Osteoblast (primary cell): ENCODE measurements at places on chromosomes 6 and 20. TPM values are rescaled to one million over a fixed set of nuclear protein-coding genes. Genes with fewer than 3 reads are reported as not detected.

- no peak for DNase-seq
These were observed 5.2 kb downstream of the CDC25B start for GRCh38 chr20:3801299-3801698.

DNA sequence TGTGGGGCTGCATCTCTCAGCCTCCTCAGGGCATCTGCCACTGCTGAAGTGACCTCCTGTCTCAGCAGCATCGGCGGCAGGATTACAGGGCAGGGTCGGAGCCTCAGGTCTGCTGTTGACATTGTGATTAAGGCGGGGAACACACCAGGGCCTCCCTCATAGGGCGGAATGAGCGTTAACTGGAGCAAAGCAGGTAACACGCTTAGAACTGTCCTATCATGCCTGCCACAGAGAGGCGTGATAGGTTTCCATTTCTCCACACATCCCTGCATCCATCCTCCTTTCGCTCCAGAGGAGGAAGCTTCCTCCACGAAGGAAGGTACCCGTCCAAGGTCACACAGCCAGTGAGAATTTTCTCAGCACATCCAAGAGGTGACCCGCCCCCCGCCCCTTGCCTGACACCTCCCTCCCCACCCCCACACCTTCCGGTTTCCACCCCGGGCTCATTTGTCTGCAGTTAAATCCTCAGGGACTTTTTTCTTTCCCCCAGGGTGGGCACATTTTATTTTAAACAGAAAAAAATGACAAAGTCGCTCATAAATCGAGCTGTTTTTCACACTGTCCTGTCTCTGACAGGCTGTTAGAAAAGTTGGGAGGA, 200.8 kb downstream of the TFAP2C start:
- no peak for DNase-seq

DNA sequence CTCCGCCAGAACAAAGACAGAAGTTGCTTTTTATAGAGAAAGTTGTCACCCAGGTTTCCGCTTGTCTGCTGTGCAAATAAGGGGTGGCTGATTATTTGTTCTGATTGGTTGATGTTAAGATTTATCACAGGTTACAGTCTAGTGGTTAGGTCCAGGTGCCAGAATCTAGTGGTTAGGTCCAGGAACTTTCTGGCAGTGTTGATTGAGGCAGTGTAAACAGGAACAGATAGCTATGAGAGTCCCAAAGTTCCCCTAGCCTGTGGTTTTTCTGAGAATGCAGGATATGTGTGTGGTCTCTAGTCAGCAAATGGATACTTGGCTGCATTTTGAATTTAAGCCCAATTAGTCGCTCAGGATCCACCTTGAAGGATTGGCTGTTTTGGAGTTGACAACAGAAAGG, 148.0 kb downstream of the TMEM200A start:
- peak; percentile 4 for DNase-seq

GRCh38 chr6:30394139-30394538, 49.2 kb downstream of the RPP21 start:
- no peak for DNase-seq

DNA sequence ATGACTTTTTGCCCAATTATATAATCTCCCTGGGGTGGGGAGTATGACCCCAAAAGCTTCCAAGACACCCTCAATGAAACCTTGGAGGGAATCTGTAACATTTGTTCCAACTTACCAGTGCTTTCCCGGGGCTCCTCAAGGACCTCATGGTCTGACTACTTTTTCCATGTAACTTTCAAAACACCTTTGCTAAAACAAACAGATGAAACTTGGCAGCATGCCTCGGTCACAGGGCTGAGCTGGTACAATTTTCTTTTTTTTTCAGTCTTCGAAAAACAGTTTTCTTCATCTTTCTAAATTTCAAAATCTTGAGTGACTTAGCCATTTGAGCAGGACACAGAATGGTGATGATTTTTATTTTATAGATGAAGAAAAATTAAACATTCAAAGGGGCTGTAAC, 241.2 kb downstream of the BMP7 start:
- no peak for DNase-seq

DNA sequence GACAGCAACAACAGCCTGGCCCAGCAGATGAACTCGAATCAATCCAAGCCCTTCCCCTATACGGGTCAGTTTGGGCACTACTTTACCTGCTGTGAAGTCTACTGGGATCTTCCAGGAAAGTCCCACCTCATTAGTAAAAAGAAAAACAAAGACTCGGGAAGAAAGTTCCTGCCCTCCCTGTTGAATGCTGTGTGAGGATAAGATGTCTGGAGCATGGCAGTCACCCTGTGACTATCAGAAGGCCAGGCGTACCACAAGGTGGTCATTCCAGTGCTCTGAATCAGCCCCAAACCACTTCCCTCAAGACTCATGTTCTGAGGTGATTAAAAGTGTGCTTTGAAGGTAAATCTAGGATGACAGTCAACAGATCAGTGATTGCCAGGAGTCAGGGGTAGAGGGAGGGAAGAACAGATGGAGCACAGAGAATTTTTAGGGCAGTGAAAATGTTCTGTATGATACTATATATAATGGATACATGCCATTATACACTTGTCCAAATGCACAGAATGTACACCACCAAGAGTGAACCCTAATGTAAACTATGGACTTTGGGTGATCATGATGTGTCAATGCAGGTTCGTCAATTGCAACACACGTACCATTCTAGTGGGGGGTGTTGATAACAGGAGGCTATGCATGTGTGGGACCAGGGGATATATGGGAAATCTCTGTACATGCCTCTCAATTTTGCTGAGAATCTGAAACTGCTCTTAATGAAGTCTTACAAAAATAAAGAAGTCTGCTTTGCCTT, 14.7 kb downstream of the FKBP1A start:
- no peak for DNase-seq

DNA sequence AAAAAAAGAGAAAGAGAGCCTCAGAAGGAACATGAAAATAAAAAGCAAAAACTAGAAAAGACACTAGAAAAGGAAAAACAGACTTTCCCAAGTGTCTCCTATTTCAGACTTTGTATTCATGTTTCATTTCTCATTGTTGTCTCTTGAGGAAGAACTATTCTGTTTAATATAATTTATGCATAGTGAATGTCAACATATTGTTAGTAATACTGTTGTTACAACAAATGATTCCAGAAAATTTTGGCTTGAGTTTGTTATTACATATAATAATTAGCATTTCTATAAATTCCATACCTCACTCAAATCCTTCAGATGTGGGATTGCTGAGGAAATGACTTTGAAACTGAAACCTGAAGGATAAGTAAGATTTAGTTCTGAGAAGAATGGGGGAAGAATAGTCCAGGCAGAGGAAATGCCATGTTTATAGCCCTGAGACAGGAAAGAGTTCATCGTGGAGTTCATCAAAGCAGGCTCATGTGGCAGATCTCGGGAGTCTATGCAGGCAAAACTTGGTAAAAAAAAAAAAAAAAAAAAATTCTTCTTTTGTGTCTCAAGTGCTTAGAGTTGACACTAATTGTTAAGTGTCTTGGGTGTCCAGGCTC, 53.1 kb upstream of the EIF2S2 start:
- no peak for DNase-seq

DNA sequence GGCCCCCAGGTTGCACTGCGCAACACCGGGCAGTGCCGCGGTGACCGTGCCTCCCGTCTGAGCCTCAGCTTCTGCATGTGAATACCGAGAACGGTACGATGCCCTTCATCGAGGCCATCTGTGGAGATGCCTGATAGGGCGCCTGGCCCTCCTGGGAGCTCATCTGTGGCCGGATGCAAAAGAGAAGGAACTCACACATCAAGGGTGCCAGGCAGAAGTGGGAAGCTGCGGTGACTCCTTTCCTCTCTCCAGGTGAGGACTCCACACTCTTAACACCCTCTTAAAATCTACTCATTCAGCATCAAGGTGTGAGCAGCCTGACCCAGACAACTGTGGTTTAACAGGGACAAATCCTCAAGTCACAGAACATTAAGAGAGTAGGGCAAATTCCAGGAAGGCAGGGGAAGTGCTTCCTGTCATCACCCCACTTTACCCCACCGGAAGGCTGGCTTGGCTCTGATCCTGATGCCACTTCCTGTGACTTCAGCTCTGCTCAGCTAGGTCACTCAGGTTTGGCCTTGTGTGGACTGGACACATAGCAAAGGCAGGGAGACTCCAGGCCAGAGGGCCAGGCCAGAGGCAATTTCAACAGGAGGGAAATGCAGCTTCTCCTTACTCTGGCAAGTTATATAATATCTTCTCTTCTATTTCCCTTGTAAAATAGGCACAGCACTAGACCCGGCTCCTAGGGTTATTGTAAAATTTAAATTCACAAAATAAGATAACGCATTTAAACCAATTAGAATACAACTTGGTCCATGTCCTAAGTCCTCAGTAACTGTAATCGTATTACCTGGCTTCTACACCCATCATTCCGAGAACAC, 69.4 kb downstream of the CPNE5 start:
- peak; percentile 64 for DNase-seq

DNA sequence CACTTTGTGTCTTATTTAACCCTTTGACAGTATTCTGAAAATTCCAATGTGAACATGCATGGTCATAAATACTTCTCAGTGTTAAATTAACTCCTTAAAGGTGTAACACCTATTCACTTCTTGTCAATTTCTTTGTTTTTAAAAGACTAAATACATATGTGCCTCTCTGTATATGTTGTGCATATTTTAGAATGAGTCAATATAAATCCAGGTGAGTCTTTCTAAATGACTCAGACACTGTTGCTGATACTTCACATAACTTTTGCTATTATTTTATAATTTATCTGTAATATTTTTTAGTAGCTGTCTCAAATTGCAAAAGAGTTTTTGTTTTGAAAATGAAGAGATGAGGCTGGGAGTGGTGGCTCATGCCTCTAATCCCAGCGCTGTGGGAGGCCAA, 36.0 kb downstream of the TIAM2 start:
- DNase-seq = no peak

GRCh38 chr6:73476723-73477122, 15.2 kb downstream of the MTO1 start:
- DNase-seq = no peak

DNA sequence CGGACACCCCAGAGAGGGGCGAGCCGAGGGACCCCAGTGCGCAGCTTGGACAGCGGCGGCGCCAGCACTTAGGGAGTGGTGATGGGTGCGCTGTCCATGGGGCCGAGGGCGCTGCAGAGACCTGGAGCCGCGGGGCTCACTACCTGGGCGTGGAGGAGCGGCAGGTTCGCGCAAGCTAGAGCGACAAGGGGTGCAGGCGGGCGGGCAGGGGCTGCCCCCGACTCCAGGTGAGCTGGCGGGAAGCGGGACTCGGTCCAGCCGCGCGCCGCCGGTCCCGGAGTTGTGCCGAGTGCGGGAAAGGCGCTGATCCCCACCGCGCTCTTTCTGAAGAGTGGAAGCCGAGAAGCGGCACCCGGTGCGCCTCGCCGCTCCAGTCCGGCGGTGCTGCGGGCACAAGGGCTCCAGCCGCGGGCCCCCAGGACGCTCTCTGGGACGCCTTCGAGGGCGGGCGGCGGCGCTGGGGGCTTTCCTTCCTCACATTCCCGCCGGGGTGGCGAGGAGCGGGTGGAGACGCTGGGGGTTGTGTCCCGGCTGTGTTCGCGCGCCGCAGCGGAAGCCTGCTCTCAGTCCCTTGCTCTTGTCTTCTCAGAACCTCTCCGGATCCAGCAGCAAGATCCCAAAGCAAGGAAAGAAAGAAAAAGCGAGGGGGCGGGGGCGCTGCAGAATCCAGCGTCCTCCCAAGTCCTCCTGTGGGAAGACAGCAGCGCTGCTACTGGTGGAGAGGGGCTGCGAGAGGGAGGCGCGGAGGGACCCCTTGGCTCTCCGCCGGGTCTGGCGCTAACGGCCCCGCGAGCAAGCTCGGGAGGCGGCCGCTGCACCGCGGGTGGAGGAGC, at the start of gene B3GAT2:
B3GAT2 (minus strand) TSS at position 610 of the 833 bp plus-strand sequence. CDS start 631 bp downstream, outside the sequence.
- DNase-seq = peak; percentile 80

The TAGAP gene
- not detected in 2 replicates for total RNA-seq

The SLPI gene
- total RNA-seq = 1.4 and 2.1 TPM in 2 replicates

The FAXC gene
- total RNA-seq = 0.88 and 1.1 TPM in 2 replicates
